ENCODE measurements at places on chromosomes 7 and 10.
A peak's percentile ranks its signal among the peaks of the same experiment; 100 is the strongest.

DNA sequence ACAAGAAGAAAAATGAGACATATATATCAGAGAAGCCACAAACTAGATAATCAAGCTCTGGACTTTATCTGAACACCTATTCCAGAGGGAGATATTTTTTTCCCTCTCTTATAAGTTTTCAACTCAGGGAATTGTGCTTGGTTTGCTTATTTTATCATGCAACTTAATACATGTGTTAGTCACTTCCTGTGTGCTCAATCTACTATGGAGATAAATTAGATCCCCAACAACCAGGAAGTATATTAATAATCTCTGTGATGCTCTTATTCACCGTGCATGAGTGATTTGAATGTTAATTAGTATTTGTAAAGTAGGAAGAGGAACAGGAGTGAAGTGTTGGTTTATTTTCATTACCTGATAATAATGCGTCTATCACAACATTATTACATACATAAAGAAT is 38.8 kb upstream of the ZNF365 start:
- no peak for DNase-seq

- DNase-seq, result no peak
These were observed 97.4 kb upstream of the DIP2C start for GRCh38 chr10:786633-787474.

DNA sequence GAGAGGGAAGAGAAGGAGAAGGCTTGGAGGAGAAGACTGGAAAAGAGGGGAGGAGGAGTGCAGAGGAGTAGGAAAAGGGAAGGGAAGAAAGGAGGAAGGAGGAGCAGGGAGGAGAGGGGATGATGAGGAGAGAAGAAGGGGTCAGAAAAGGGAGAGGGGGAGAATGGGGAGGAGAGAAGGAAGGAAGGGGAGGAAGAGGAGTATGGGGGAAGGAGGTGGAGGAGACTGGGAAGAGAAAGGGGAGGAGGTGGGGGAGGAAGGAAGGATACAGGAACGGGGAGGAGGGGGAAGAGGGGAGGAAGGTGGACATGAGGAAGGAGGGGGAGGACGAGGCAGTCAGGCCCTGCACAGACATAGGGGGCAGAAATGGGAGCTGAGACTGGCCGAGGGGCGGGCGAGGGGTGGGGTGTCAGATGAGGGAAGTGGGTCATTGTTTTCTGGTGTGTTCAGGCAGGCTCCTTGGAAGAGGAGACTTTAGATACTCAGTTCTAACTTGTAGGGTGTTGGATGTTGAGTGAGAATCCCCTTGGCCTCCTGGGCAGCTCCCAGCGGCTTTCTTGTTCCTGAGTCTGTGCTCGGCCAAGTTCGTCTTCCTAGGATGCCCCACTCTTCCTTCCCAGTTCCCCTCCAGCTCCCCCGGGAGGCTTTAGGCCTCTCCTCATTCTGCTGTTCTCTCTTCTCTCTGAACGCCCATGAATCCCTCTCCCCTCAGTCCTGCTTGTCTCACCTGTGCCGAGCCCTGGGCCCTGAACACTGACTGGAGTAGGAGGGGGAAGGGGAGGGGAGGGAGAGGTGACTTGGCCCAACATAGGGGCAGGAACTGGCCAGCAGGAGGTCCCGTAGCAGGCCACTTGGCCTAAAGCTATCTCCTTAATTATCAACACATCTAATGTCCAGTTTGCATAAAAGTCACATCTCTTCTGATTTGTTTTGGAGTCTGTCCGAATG is 12.8 kb upstream of the CRHR2 start:
- DNase-seq, result no peak

GRCh38 chr10:112758961-112759360 is 191.1 kb upstream of the TCF7L2 start:
- DNase-seq, result no peak

- DNase-seq, result peak; percentile 48
These were observed 128.5 kb downstream of the TNS3 start for GRCh38 chr7:47453093-47454061.

DNA sequence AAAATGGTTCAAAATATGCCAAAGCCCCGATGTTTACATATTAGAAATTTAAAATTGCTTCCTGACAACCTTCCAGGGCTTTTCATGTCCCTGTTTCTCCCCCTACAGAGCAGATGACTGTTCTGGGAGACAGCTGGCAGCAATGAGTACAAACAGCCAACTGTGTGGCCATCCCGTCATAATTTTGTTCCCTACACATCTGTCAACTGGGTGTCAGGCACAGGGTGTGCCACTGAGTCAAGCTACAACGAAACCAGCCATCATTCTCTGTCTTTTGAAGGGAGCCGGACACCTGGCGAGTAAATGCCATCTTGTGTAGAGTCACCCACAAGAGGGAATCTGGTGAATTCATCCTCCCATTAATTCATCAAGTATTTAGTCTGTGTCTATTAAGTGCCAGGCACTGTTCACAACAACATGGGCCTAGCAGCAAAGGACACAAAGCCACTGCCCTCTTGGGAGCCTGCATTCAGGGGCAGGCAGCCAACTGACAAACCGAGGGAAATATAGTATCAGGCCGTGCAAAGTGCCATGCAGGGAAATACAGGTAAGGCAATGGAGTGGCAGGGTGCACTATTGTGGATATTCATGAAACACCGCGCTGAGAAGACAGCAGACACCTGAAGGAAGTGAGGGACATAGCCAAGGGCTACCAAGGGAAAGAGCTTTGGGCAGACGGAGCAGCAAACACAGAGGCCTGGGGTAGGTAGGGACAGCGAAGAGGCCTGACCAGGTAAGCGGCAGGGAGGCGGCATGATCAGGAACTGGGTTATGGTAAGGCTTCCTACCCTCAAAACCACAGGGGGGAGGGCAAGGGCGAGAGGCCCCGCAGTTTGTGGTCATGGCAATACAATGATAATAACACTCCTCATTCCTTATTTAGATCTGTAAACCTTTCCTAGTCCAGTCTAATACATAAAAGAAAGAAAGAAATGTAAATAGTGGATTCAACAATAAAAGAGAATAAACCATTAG is 213.6 kb downstream of the FAM107B start:
- DNase-seq, result no peak

DNA sequence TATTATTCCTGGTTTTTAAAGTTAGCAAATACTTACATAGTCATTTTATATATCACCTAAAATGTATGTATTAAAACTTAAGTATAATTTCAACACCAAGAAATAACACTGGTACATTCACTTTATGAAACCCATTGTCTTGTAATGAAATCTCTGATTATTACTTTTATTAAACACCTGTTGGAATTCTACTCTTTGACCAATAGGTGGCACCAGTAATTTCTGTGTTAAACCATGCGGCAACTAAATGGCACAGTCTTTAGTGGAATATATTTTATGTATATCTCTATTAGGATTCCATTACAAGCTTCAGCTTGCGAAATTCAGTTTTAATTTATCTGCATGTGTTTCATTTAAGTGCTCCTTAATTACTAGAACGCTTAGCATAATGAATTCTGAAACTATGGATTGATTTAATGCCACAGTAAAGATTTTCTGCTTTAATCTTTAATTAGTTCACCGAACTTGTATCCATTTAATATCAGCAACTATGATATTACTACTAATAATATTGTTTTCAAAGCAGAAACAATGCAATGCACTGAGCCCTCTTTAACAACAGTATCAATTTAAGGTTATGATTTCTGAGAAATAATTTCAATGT is 181.3 kb downstream of the MAGI2 start:
- DNase-seq, result no peak

- no peak for DNase-seq
These were observed 260.7 kb downstream of the BMPER start for GRCh38 chr7:34165927-34166550.

- no peak for DNase-seq
These were observed 55.5 kb downstream of the TACR2 start for GRCh38 chr10:69361303-69361614.

DNA sequence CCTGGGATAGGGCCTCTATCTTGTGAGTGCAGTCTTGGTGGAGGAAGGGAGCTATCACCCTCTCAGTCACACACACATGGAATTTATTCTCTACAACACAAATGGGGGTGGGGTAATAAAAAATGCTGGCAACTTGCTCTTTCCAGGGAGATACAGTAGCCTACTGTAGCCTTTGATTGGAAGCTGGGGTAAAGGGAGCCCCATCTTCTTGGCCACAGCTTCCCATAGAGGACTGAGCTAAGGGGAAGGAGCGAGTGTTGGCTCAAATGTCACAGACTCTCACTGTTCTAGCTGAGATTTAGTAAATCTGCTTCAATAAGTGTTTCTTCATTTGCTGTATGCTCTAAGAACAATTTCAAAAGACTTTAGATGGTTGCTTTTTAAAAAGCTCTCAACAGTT is 222.2 kb upstream of the CXCL12 start:
- no peak for DNase-seq

DNA sequence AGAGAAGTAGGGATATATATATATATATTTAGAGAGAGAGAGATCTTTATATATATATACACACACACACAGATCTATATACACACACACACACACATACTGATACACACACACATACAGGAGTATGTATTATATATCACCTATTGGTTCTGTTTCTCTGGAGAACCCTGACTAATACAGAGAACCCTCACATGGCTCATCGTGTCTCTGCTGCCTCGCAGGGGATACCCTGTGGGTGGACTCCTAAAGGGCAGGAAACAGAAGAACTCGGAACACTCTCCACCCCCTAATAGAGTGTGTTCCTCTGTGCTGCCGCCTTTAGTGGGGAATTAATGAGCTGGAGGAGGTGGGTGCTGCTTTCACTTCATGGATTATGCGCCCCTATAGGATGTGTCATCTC is 86.6 kb downstream of the NPY start:
- DNase-seq, result no peak

DNA sequence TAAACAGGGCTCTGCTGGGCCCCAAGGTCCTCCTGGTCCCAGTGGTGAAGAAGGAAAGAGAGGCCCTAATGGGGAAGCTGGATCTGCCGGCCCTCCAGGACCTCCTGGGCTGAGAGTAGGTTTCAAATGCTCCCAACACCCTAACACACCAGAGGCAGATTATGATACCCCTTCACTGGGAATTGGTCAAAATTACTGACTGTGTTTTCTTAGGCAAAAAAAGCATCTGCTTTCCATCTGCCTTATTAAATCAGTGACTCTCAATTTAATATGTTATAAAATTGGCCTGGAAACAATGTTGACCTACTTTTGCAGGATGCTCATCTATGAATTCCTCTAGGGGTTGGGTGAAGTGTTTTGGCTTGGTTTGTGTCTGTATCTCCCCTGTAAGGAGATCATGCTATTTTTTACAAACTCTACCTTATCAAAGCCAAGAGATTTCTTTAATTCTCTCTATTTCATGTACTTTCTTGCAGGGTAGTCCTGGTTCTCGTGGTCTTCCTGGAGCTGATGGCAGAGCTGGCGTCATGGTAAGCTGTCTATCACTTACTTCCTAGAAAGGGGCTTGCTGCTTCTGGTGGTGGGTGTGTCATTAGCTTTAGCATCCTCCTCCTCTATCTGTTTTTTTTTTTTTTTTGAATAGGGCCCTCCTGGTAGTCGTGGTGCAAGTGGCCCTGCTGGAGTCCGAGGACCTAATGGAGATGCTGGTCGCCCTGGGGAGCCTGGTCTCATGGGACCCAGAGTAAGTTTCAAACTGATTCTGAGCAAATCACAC is 15.9 kb downstream of the COL1A2 start:
- no peak for DNase-seq

GRCh38 chr10:31129880-31130405 is 98.3 kb upstream of the ZNF438 start:
- DNase-seq, result no peak
